M059J (cell line): ENCODE measurements at places on chromosomes 2 and 18.

- no peak for DNase-seq
These were observed 25.3 kb downstream of the XPO1 start for GRCh38 chr2:61512768-61513398.

- no peak for DNase-seq
These were observed 275.3 kb downstream of the CDH2 start for GRCh38 chr18:27901424-27902226.

GRCh38 chr18:10205151-10205550, 249.3 kb upstream of the APCDD1 start:
- no peak for DNase-seq

DNA sequence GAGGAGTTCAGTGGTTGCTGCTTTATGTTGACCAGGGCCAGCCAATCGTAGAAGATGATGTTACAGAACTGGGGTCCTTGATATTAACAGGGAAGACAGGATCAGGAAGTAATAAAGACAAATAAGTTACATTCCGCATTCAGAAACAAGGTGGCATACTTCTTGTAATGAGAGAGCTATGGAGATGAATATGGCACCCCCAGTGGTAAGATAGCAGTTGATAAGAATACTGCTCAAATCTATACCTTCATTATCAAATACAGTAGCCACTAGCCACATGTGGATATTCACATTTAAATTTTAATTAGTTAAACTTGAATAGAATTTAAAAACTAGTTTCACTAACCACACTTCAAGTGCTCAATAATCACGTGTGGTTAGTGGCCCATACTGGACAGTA, 290.4 kb upstream of the RBMS1 start:
- no peak for DNase-seq

DNA sequence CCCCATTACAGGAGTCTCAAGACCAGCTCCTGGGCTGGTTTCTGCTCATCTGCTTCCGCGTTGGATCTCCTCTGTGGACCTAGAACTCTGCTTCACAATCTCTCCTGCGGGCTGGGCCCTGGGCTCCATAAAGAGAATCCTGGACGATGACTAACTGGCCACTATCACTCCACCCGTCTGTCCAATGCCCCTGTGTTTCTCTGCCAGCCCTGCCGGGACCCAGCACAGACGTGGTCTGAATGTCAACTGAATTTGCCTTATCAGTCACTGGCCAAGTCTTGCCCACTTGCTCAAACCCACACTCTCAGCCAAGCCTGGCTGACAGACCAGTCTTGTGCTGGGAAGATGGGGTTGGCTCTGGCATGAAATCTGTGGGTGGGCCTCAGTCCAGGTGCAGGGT, 17.4 kb downstream of the KIF3C start:
- DNase-seq: peak; percentile 75
